Uterus (tissue), 4 donors: ENCODE measurements at places on chromosomes 6 and 20.

DNA sequence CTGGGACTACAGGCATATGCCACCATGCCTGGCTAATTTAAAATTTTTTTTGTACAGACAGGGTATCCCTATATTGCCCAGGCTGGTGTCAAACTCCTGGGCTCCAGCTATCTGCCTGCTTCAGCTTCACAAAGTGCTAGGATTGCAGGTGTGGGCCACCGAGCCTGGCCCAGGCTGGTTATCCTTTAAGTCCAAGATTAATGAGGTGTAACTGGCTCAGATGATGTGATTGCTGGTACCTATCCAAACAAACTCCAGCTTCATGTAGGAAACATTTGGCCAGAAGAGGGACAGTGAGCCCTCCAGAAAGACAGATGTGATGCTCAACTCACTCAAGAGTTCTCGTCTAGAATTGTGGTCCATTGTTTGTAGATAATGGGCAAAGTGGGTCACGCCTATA, 9.2 kb upstream of the ZNF318 start:
- DNase-seq: no peak

GRCh38 chr6:3876101-3876500, 26.9 kb downstream of the FAM50B start:
- no peak for DNase-seq

DNA sequence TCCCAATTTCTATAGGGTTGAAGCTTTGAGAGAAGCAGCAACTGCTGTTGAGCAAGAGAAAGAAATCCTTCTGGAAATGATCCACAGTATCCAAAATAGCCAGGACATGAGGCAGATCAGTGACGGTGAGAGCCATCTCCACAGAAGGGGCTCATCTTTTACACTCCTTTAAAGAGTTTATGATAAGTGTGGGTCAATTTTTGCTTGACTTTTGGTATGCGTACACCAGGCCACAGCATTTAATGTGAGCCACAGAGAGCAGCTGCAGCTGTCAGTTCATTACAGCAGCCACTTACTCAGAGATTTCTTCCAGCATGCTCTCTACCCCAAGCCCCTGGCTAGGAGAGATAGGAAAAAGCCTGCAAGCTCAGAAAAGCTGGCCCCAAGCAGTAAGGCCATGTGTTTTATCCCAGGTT, 9.9 kb downstream of the BAG2 start:
- DNase-seq: no peak

- no peak for DNase-seq
Observed at GRCh38 chr6:90458353-90459224, 128.3 kb downstream of the MAP3K7 start.

- no peak for DNase-seq
Observed at GRCh38 chr6:111850295-111850937, 22.8 kb downstream of the FYN start.

- no peak for DNase-seq
Observed at GRCh38 chr6:111727802-111728201, 122.1 kb upstream of the TRAF3IP2 start.

GRCh38 chr6:65979120-65979519, 272.1 kb upstream of the EYS start:
- DNase-seq: no peak

GRCh38 chr20:50172347-50173013, 18.1 kb upstream of the CEBPB start:
- peak; percentile 81 for DNase-seq

GRCh38 chr6:33216117-33216649, 7.9 kb downstream of the RING1 start:
- no peak for DNase-seq

DNA sequence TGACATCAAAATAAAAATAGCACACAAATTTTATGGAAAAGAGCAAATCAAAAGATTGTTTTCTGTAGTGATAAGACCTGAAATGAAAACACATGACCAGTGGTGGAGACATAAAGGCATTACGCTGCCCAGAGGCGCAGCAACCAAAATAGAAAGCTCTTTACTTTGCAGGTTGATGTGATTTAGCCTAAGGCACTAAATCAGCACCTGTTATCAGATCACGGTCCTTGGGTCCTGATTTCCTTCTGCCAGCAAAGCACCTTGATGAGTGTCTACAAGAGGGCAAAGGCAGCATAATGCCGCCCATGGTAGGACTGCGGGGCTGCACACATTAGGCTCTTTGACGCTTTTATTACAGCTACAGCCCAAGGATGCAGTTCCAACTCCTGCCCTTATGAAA, 19.3 kb upstream of the RAMACL start:
- no peak for DNase-seq

- no peak for DNase-seq
Observed at GRCh38 chr20:23686046-23686750, 2.6 kb downstream of the CST4 start.

DNA sequence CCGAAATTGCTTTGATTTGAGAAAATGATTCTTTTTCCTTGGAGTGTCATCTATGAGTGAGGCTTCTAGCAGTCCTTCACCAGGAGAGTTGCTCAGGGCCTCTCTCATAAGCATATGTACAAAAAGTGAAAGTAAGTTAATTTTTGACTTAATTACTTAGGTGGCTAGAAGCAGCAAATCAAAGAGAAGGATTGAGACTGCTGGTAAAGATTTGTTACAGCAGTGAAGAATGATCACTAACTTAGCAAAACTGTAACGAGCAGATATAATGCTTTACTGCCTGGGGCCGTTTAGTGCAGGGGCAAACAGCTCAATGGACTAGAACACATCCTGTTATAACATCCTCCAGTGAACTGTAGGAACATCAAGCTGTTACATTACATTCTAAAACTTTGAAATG, 167.8 kb upstream of the RIPOR2 start:
- no peak for DNase-seq

DNA sequence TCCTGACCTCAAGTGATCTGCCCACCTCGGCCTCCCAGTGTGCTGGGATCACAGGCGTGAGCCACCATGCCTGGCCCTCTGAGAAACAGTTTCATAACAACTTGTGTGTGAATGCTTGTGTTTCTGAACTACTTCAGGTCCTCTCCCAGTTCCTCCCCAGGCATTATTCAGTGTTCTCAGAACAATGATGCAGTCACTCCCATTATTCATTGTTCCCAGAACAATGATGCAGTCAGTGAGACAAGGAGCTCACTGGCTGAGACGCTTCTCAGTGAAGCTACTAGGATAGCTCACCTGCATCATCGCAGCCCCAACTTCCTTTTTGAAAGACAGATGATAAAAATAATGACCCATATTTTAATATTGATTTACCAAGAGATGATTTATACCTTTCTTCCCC, 71.5 kb downstream of the NDUFAF5 start:
- no peak for DNase-seq

DNA sequence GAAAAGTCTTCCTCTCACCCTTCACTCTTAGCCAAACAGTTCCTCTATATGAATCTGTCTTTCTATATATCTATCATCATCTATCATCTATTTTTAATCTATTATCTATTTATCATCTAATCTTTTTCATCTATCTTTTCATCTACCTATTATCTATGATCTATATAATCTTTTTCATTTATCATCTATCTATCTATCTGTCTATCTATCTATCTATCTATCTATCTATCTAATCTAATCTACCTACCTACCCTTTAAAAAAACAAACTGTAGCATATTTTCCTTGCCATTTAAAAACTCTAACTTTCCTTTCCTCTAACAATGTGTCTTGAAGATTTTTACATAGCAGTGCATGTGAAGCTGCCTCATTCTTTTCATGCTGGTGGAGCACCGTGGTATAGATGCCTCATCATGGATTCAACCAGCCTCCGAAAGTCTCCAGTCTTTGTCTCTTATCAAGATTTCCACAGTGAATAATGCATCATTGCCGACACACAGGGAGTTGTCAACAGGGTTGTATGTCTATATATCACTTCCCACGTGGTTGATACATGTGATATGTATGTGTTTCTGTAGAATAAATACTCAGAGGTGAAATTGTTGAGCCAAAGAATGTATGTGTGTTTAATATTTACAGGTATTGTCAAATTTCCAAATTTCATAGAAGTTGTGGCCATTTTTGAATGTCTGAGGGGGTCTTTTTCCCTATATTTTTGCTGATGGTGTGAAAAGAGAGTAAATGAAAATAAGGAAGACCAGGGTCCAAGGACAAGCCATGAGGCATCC, 51.3 kb downstream of the VEGFA start:
- no peak for DNase-seq

DNA sequence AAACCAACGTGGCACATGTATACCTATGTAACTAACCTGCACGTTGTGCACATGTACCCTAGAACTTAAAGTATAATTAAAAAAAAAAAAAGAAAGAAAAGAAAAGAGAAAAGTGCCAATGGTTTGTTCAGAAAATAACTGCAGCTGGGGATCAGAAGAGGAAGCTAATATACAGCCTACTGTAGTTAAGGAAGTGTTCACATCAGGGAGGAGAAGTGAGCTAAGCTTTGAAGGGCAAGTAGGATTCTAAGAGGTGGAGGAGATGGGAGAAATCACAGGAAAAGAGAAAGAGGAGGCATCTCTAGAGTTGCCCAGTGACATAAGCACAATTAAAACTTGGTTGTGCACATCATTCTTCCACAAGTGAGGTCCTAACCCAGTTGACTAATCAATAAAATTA, 214.4 kb upstream of the DTNBP1 start:
- DNase-seq: no peak

DNA sequence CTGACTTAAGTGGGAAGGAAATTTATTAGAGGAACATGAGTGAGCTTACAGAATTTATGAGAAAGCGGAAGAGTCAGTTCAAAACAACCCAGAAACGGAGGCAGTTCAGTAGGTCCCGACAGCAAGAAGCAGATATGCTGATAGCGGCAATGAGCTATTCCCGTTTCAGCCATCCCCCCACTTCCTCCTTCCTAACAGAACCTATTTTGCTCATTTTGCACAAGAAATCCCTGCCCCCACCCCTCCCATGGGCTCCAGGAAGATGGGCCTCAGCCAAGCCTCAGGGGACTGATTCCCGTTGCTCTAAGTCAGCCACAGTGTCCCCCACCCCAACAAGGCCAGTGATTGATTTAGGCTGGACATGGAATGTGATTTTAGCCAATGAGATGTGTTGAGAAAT, 157.5 kb downstream of the CEBPB start:
- DNase-seq: peak; percentile 26

DNA sequence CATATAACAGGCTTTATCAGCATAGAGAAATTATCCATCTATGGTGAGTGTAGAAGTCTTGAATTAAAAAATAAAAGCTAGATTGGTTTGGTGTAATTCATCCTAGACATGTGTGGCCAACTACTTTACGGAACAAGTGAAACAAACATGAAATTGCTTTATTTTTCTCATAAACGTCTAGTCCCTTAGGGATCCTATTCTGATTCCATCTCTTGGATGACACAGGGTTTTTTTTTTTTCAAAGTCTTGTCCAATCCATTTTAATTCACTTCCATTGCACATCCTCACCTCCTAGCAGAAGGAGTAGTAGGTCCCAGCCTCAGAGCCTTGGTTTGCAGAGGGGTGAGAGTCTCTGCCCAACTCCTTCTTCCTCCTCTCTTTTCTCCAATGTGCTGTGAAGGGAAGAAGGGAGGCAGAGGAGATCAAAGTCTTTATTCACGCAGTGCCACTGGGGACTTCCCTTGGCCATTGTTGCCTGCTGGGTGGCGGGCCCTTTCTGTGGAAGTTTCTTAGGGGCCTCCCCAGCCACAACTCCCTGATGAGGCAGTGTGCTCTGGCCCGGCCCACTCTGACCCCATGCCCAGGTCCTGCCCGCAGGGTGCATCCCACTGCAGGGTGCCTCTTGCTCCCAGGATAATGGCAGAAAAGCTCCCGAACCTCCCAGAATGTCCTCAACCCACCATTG, 104.4 kb upstream of the SNX9 start:
- no peak for DNase-seq

DNA sequence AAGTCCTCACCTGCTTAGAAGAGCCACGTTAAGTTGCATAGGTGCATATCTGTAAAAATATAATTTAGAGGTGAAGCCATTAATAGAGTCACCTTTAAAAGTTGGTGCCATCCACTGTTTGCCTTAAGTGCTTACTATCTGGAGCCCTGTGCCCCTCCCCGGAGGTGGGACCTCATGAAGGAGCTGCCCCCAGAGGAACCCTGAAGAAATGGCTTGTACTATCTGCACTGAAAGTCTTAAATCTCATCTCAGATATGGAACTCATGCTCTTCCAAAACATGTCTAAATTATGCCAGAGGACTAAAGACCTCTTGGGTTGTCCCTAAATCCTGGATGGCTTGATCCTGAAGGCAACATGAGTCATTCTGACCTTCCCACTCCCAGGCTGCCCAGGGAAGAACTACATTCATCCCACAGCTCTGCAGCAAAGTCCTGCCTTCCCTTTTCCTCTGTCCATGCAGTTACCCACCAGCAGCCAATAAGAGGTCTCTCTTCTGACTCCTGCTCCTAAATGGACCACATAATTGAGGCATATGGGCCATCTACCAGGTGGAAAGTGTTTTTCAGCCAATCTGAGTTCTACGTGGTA, 85.3 kb downstream of the ASXL1 start:
- DNase-seq: no peak

GRCh38 chr6:14202947-14203346, 85.4 kb downstream of the CD83 start:
- no peak for DNase-seq

- DNase-seq: no peak
Observed at GRCh38 chr20:62985444-62985778, 21.4 kb downstream of the BHLHE23 start.

DNA sequence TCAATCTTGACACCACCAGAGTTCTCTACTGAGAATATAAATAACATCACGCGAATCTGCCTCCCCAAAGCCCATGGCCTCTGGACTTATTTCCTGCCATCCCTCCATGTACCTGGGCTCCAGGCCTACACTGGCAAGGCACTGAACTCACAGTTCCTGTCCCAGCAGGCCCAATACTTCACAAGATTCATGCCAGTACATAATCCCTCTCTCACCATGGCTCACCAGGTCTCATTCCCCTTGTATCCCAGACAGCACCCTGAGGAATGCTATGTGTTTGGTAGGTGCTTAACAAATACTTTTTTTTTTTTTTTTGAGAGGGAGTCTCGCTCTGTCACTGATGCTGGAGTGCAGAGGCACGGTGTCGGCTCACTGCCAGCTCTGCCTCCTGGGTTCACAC, 1.9 kb downstream of the KIF16B start:
- DNase-seq: no peak

DNA sequence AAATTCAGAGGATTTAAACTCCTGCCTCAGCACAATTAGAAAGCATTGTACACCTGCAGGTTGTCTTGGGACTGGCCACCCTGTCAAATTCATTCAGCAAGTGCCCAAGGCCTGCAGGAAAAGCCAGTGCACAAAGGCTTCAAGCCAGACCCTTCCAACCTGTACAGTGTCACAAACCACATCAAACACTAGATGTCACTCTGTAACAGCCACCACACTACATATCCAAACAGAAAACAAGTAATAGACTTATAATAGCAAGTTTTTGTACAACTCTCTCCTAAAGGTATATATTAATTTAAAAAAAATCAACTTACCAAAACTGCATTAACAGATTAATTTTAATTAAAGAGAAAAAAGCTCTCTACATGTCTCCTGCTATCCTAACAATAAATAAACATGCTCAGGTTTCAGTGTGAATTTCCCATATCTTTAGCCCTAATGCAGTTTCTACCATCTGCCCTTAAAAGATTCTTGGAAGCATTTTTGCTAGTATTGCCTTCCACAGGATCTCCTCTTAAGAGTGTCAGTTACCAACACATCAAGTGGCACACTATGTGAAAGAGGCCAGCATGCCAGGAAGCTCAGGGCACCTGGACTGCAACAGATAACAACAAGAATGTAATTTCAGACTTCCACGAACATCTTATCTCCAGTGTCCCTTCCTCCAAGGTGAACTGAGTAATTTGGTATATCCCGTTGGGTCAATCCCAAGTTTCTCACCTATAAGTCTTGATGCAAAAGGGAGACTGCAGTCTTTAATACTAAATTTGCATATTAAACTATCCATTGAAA, 47.5 kb downstream of the RALGAPA2 start:
- no peak for DNase-seq

GRCh38 chr6:139663996-139664395, 289.5 kb upstream of the CITED2 start:
- no peak for DNase-seq
